ENCODE measurements at places on chromosomes 13 and 19. TPM values are rescaled to one million over a fixed set of nuclear protein-coding genes. Genes with fewer than 3 reads are reported as not detected.
A peak's percentile ranks its signal among the peaks of the same experiment; 100 is the strongest.

Gene MCEMP1
- total RNA-seq: not detected

Gene ZNF442
- total RNA-seq: 1.9 TPM

DNA sequence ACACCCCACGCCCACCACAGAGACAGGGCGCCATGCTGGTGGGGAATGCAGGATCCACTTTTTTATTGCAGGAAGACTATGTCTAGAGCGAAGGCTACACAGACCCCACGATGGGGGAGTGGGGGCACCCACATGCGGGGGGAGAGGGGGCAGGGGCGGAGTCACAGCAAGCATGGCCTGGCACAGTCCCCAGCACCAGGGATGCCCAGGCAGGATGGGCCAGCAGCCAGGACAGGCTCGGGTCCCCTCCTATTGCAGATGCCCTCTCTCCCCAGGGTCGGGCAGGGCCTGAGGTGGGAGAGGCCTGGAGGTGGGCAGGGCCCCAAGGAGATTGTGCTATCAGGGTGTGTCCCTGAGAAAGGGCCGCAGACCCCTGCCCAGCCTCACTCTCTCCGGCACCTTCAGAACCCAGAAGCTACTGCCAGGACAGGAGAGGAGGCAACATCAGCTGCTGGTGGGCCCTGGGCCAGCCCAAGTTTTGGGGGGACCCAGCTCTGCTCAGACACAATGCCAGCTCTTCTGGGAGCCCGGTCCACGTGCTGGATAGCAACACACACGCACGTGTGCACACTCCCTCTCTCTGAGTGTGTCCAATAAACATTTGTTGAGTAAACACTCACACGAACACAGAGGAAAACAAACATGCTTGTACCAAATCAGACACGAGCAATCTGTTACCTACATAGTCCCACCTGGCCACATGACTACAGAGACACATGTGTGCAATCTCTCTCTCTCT lies 6.5 kb downstream of the DIRAS1 start:
- no peak for DNase-seq

DNA sequence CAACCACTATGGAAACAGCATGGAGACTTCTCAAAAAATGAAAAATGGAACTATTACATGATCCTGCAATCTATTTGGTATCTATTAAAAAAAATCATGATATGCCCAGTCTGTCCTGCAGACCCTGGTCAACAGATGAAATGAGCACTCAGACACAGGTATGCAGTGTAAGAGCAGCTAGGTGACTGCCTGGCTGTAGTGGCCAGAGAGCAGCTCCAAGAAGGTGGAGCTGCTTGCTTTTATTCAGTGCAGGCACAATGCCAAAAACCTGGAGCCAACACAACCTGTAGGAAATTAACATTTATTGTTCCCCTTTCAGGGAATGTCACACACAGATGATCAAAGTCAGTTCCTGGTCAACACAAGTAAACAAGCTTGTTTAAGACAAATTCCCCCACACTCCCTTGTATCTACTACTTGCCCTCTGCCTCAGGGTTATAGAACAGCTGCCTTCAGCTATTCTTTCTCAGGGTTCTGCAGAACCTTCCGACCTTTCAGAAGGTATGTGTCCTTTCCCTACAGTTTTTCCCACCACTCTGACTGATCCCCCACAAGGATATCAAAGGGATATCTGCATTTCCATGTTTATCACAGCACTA lies 933.7 kb upstream of the SLITRK5 start:
- DNase-seq: no peak

Gene C13orf46
- 0.33 TPM for total RNA-seq

Gene KLHL1
- not detected for total RNA-seq

Gene ZNF547
- total RNA-seq: 4.3 TPM

Gene ZNF625
- 7.5 TPM for total RNA-seq

Gene NBEA
- total RNA-seq: 0.43 TPM

DNA sequence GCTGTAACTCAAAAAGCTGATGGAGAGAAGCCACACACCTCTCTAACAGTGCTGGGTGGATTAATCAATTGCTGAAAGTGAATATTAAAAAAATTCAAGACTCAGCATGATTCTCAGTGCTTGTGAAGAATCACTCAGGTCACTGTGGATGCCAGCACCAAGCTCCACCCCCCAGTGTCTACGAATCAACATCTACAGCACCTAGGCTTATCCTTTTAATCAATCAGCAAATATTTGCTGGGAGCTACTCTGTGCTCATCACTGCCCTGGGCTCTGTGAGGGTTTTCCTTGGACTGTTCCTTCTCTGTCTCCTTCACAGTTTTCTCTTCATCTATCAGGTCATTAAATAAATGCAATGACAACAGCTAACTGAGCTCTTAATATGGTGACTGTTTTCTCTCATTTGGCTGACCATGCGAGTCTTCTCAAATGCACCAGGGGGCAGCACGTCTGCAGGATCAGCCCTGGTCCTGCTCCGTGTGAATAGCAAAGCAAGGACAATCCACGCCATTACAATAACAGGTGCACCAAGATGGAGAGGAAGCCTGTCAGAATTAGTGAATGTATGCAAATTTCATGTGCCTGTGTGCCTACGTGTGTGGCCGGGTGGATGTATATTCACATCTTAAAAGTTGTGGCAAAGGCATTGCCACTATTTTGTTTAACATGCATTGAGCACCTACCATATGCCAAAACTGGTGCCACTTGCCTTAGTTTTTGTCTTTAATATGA lies 14.6 kb upstream of the C13orf42 start:
- DNase-seq: peak; percentile 22

- DNase-seq: no peak
Observed at GRCh38 chr19:3586707-3587346, 1.5 kb downstream of the GIPC3 start.

Gene MAMSTR
- 0.50 TPM for total RNA-seq

Gene IL4I1
- total RNA-seq: not detected

Gene INAFM1
- 2.0 TPM for total RNA-seq

- DNase-seq: no peak
Observed at GRCh38 chr13:33052506-33053280, 36.5 kb downstream of the KL start.

DNA sequence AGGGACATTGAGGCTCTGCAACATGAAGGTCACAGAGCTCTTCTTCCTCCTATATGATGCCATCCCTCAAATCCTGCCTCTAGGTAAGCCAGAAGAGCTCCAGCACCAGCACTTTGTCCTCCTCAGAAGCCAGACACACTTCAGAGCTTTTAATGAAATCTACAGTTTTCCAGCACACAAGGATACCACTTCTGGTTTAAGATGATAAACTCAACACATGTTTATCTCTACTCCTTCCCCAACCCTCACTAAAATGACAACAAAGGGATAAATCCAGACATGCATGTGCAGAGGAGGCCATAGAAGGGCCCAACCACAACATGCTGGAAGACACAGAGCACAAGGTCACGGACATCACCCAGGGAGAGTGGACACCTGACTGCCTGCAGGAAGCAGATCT lies 195.3 kb downstream of the USP12 start:
- no peak for DNase-seq

DNA sequence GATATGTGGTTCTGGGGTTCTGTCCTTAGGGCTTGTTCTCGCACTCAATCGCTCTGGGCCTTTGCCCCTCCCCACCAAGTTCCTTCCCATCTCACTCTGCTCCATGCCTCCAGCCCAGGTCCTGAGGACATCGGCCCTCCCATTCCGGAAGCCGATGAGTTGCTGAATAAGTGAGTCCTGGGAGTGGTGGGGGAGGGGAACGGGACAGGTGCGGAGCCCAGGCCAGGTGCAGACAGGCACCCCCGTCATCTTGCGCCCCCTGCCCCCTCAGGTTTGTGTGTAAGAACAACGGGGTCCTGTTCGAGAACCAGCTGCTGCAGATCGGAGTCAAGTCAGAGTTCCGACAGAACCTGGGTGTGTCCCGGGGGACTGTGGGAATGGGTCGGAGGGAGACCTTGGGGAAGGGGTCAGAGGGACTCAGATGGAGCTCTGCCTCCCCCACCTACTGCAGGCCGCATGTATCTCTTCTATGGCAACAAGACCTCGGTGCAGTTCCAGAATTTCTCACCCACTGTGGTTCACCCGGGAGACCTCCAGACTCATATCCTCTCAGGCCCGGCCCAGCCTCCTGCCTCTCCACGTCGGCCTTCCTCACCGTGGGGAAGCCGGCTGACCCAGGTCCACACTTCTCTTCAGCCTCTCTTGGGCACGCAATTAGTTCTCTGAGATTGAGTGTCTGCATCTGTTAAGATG lies 10.1 kb downstream of the FUZ start:
- no peak for DNase-seq

Gene MAG
- total RNA-seq: not detected

- no peak for DNase-seq
Observed at GRCh38 chr13:111403266-111403665, 82.8 kb downstream of the TEX29 start.

Gene ITM2B
- 317 TPM for total RNA-seq

DNA sequence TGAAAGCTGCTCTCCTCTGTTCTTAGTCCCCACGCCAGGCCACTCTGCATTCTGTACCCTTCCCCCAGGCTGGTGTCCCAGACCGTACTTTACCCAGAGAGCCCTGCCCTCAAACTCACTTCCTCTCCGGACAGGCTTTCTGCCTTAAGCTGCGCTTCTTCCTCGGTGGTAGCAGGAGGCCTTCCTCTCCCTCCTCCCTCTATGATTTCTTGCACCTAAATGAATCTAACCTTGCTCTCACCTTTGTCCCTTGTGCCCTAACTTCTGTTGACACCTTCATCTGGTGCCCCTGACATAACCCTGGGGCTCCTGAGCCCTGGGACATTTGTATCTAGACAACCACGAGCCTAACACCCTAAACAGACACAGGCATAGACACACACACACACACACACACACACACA lies 29.6 kb upstream of the CEACAM21 start:
- no peak for DNase-seq

GRCh38 chr19:57708641-57709361 lies at the start of gene ZNF154:
ZNF154 (minus strand) TSS chr19:57709204; CDS start chr19:57708971, 233 bp downstream.
- no peak for DNase-seq

- DNase-seq: no peak
Observed at GRCh38 chr13:45847554-45848224, 3.9 kb downstream of the SIAH3 start.

Gene SLC46A3
- total RNA-seq: 1.6 TPM

DNA sequence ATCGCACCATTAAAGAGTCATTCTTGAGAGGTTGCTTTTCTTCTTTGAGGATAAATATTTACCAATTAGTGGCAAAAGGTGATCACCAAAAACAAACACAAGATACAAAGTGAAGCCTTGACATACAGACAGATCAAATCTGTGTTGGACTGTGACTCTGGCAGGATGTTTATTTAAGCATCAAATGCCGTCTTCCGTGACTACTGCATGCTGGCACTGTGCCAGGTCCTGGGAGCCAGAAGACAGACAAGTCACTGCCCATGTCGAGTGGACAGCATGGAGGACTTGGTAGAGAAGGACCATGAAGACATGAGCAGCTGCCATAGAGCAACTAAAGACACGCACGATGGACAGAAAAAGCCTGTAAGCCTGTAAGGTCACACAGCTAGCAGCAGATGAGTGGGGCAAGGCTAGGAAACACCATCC lies 92.8 kb upstream of the FARP1 start:
- peak; percentile 5 for DNase-seq

Gene ITGBL1
- 5.5 TPM for total RNA-seq

- DNase-seq: peak; percentile 68
Observed at GRCh38 chr13:34391076-34391475, 551.0 kb upstream of the NBEA start.

- DNase-seq: peak; percentile 67
Observed at GRCh38 chr19:47305309-47305751, 4.3 kb upstream of the C5AR1 start.

DNA sequence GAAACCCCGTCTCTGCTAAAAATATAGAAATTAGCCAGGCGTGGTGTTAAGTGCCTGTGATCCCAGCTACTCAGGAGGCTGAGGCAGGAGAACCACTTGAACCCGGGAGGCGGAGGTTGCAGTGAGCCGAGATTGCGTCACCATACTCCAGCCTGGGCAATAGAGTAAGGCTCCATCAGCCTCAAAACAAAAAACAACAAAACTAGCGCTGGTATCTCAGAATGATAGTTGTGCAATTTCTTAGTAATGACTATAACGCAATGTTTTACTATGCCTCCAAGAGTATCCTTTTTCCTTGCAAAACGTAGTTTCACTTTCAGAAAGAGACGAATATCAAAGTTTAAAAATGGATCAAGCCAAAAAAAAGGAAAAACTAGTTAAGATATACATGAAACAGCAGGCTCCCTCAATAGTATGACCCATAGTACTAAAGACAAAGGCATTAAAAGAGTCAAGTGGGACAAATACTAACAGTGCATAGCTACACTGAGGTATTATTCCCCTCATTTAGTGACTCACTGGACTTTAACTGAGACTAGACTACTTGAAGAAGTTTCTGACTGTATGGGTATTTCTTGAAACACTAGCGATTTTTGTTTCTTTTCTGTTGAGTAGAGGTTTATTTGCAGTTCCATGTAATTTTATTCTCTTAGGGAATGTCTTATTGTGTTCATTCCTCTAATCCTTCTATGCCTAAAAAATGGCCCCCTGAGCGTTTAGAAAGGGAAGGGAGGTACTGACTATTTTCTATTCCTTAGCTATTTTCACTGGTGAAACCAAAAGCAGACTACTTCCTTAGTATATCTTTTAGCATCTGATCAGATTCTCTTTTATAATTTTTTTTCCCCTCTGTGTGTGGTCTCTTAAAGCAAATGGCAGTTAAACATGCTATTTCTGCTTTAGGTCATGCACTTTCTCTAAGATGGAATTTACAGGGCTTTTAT lies 10.4 kb upstream of the ITM2B start:
- DNase-seq: peak; percentile 35

DNA sequence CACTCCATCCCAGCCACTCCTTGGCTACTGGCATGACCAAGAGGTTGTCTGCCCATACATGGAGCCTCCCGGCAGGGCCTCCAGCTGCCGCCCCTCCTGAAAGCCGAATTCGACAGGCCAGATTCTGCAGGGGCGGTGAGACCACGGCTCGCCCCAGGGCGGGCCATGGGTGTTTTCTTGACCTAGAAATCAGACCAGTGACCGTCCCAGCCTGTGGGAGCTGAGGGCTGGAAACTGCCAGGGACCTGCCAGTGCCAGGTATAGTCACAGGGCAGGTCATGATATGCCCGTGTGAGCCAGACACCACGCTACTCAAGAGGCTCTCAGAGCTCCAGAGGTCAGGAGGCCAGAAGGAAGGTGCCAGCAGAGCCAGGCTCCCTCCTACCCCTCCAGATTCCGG lies 16.8 kb downstream of the DAPK3 start:
- no peak for DNase-seq

- no peak for DNase-seq
Observed at GRCh38 chr19:3599776-3600187, 6.9 kb downstream of the TBXA2R start.

Gene ACTMAP
- 1.0 TPM for total RNA-seq

Gene NUCB1
- total RNA-seq: 133 TPM

Gene ELAVL1
- total RNA-seq: 88.1 TPM

DNA sequence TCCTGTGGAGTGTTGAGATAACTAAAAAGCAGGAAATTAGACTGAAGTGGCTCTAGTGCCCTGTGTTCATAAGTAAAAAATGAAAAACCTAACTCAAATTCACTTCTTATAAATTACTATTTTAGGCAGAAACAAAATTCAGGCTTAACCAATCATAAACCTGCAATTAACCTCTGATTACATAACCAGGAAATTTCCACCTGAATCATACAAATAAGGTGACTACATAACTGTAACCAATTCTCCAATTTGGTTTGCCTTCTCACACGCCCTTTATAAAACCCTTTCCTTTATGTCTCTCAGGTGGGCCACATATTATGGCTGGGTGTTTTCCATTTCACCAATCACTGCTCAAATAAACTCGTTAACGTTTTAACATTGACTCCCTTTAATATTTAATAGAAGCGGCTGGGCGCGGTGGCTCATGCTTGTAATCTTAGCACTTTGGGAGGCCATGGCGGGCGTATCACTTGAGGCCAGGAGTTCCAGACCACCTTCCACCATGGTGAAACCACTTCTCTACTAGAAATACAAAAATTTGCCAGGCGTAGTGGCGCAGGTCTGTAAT lies 22.9 kb upstream of the ZNF724 start:
- peak; percentile 39 for DNase-seq
